ENCODE measurements at places on chromosomes 12 and 14. TPM values are rescaled to one million over a fixed set of nuclear protein-coding genes. Genes with fewer than 3 reads are reported as not detected.

Gene KRT71
- polyA plus RNA-seq = not detected

Gene SAMD15
- 0.51 TPM for polyA plus RNA-seq

Gene TOMM20L
- polyA plus RNA-seq = not detected

Gene HELB
- 0.48 TPM for polyA plus RNA-seq

Gene PLEKHA5
- polyA plus RNA-seq = 2.5 TPM

Gene RIMBP2
- polyA plus RNA-seq = not detected

Gene ZFYVE26
- 15.3 TPM for polyA plus RNA-seq

Gene COQ6
- 35.3 TPM for polyA plus RNA-seq

Data from endothelial cell of umbilical vein (primary cell).